ENCODE measurements at places on chromosomes 7 and 10.

DNA sequence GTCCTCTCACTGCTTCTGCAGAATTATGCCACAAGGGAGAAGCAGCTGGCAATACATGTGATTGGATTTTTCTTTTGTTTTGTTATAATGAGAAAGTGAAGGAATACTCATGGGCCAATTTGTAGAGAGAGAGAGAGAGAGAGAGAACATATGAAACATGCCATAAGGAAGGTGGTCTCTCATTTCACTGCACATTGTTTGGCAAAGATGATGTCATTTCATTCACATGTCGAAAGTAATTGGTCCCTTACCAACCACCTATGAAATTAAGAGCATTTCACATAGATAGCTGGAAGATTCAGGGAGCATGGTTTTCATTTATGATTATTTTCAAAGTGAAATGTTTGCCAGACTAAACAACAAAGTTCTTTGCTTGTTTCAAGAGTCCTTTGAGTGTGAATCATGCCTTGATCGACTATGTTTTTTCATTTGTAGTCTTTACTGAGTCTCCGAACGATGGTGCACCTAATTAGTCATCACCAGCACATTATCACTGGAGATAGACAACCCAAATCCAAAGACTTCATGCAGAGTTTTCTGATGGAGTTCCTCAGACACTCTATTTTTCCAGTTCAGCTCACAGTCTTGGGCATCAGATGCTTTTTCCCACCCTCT lies 130.1 kb upstream of the ZEB1 start:
- DNase-seq: no peak

GRCh38 chr7:34672430-34672829 lies 14.4 kb downstream of the NPSR1 start:
- no peak for DNase-seq

DNA sequence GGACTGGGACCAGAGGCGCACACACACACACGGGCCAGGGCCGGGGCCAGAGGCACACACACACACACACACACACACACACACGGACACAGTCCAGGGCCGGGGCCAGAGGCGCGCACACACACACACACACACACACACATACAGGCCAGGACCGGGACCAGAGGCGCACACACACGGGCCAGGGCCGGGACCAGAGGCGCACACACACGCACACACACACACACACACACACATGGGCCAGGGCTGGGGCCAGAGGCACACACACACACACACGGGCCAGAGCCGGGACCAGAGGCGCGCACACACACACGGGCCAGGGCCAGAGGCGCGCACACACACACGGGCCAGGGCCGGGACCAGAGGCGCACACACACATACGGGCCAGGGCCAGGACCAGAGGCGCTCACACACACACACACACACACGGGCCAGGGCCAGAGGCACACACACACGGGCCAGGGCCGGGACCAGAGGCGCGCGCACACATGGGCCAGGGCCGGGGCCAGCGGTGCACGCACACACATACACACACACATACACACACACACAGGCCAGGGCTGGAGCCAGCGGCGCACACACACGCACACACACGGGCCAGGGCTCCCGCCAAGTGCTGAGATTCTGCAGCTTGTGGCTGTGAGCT lies 268.8 kb downstream of the ELFN1 start:
- no peak for DNase-seq

- no peak for DNase-seq
Observed at GRCh38 chr10:86678999-86679792, 10.9 kb downstream of the LDB3 start.

DNA sequence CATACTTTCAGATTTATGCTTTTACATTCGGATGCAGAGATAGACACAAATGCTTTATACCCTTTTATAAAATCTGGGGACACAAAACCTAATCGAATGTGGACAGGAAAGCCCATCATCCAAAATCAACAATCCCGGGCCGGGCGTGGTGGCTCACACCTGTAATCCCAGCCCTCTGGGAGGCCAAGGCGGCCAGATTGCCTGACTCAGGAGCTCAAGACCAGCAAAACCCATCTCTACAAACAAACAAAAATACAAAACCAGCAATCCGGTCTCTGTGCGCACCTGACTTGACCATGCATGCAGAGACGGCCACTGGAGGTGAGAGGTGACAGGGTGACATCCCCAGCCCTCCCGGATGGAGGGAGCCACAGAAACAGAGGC lies 13.5 kb downstream of the COBL start:
- DNase-seq: no peak

GRCh38 chr10:125451319-125451718 lies 231.6 kb downstream of the TEX36 start:
- DNase-seq: no peak

- DNase-seq: no peak
Observed at GRCh38 chr7:152924238-152924637, 164.7 kb downstream of the ACTR3B start.

DNA sequence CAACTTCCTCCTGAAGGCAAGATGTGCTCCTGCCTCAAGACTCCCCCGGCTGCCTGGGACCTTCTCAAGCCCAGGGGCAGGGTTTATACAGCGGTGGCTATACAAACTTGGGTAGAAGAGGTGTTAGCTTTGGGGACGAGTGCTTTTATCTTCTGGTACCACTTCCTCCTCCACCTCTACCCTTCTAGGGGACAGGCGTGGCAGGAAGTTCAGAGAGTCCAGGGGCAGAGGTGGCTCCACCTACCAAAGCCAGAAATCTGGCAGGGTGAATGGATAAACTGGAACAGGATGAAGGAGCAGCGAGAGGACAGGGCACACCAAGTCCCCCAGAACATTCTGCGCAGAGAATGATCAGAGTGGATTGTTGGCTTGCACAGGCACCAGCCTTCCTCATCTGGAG lies 24.0 kb upstream of the TM9SF3 start:
- no peak for DNase-seq

DNA sequence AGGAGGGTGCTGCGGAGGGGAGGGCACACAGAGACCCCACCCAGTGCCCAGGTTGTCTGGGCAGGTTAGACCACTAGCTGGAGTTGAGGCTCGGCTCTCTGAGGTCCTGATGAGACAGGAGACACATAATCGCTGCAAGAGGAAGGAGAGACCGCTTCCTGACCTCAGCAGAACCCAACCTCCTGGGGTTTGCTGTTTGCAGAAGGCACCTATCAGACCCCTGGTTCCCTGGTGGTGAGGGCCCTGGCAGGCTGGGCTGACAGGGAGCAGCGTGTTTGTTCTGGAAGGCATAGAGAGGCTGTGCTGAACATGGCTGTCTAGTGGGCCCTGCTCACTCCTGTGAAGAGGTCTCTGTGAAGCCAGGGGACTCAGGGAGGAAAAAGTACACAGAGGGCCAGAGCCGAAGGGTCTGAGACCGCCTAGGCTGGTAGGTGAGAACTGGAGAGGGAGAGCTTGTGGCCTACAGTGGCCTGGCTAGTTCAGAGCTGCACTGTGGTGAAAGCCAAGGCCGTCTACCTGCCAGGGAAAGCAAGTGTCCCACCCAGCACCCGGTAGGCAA lies 39.4 kb upstream of the NPFFR1 start:
- DNase-seq: no peak

GRCh38 chr10:20948686-20949327 lies 51.7 kb upstream of the NEBL start:
- DNase-seq: no peak

DNA sequence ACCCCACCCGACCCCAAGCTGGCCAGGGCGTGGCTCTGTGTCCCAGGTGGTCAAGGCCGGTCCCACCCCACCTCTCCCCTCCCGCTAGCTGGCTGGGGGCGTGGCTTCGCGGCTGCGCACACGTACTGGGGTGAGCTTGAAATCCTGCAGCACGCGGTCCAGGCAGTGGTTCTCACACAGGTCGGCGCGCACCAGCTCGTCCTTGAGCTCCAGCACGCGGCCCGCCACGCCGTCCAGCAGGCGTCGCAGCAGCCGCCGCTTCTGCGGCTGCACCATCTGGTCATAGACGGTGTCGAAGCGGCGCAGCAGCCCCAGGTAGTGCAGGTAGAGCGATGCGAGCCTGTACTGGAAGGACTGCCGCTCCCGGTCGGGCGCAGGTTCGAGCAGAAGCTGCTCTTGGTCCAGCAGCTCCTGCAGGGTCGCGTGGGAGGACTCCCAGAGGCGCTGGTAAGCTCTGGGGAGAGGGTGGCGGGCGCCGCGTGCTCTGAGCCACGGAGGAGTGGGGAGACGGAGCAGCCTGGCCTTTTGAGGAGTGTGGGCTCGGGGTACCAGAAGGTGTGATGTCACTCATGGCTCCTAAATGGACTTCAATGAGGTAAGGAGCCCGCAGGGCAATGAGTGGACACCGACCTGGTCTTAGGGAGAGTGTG lies 5.8 kb downstream of the H2BK1 start:
- DNase-seq: no peak

DNA sequence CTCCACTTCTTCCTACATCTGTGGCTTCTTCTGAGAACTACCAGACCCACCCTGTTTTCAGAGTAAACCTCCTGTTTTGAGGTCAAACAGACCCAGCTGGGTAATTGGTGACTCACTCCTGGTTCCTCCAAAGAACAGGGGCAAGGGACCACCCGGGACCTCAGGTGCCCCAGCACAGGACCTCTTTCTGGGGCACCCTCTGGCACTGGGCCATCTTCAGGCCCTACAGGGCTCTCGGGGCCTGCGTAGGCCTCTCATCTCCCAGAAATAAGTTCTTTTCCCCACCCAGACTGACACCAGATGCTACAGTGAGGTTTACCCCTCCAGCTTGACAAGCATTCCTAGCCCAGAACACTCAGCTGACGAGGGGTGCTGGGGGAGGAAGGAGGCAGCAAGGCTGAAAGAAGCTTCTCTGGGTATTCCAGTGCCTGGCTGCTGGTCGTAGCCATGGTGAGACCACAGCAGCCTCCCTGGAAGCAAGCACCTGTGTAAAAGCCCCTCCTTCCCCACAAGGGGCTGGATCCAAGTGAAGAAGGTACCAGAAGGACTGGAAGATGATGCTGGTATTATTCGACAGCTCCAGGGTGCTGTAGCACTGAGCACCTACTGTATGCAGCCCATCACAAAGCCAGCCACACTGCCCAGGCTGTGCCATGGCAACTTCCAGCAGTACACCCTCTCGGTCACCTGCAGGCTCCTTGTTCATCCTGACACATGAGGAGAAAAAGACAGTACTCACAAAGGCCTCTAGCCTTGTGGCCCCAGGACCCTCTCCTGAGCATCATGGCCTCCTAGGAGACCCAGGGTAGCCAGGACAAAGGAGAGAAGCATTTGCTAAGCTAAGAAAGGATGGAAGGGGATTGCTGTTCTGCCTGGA lies 47.4 kb downstream of the ALOX5 start:
- no peak for DNase-seq

GRCh38 chr7:20514364-20514763 lies 101.1 kb upstream of the ABCB5 start:
- no peak for DNase-seq

- DNase-seq: no peak
Observed at GRCh38 chr10:28463141-28463540, 69.8 kb upstream of the WAC start.

GRCh38 chr10:117609095-117609795 lies 66.7 kb downstream of the EMX2 start:
- no peak for DNase-seq

DNA sequence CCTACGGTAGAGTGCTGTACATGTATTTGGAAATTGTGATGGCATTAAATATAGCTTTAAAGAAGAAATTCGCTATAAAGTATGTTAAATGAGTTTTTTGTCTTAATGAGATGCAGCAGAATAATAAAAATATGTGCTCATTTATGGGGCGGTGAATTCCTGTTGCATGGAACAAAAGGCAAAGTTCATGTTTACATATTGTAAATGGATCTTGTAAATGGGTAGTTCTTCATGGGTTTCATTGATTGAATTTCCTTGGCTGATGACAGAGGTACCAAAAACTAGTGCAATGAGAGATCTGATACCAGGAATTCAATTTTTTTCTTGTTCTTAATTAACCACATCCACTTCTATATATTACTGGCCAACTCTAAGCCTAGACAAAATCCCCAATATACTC lies 284.2 kb downstream of the SUGCT start:
- DNase-seq: no peak

- DNase-seq: no peak
Observed at GRCh38 chr10:72567421-72567820, 58.5 kb downstream of the MICU1 start.

- DNase-seq: no peak
Observed at GRCh38 chr7:2720024-2720423, 32.0 kb downstream of the AMZ1 start.

Data from stimulated activated CD4-positive, alpha-beta T cell treated with anti-CD3 and anti-CD28 coated beads, Interleukin-2, amount 100 ng/mL, for 24 hours (primary cell).